A549 treated with ZK216348 at 1 μM for 4 hours (cell line): ENCODE measurements at places on chromosomes 13 and 19. TPM values are rescaled to one million over a fixed set of nuclear protein-coding genes. Genes with fewer than 3 reads are reported as not detected.

Gene LYPD3
- 0.24 to 0.58 TPM (median 0.42 TPM) in 5 replicates for total RNA-seq

Gene CAB39L
- total RNA-seq: 1.7 to 2.8 TPM (median 2.1 TPM) in 5 replicates

Gene ZNF506
- total RNA-seq: 0.36 TPM in 1 of 5 replicates, not detected in the others

Gene SAFB2
- 26.4 to 42.2 TPM (median 40.8 TPM) in 5 replicates for total RNA-seq

Gene ZNF256
- total RNA-seq: 0.70 to 1.5 TPM (median 1.3 TPM) in 5 replicates

Gene OBI1
- 6.6 to 11.8 TPM (median 8.2 TPM) in 5 replicates for total RNA-seq

Gene ZNF85
- 0.16 TPM in 1 of 5 replicates, not detected in the others for total RNA-seq

Gene TTYH1
- total RNA-seq: 0.08 to 0.15 TPM in 2 of 5 replicates, not detected in the others

Gene CYP2A7
- total RNA-seq: not detected in 5 replicates

Gene FOXA3
- total RNA-seq: 0.35 to 0.93 TPM (median 0.72 TPM) in 5 replicates

Gene LIPE
- 1.3 to 3.0 TPM (median 2.0 TPM) in 5 replicates for total RNA-seq

Gene KIR3DL2
- total RNA-seq: not detected in 5 replicates

Gene MBNL2
- total RNA-seq: 5.1 to 13.8 TPM (median 10.7 TPM) in 5 replicates

Gene SIGLEC5
- total RNA-seq: not detected in 5 replicates

Gene ACER1
- not detected in 5 replicates for total RNA-seq
